H1 (cell line): ENCODE measurements at places on chromosomes 11 and 22. TPM values are rescaled to one million over a fixed set of nuclear protein-coding genes. Genes with fewer than 3 reads are reported as not detected.

- H3K36me3 ChIP-seq = no peaks in the 10 kb centered on the region
- no peak for DNase-seq
- no peak overlapping the region for H3K4me3 ChIP-seq
- H3K27ac ChIP-seq = no peak overlapping the region
- H3K4me1 ChIP-seq = no peaks in the 10 kb centered on the region
Observed at GRCh38 chr11:60230681-60231080, 12.3 kb downstream of the MS4A4E start.

DNA sequence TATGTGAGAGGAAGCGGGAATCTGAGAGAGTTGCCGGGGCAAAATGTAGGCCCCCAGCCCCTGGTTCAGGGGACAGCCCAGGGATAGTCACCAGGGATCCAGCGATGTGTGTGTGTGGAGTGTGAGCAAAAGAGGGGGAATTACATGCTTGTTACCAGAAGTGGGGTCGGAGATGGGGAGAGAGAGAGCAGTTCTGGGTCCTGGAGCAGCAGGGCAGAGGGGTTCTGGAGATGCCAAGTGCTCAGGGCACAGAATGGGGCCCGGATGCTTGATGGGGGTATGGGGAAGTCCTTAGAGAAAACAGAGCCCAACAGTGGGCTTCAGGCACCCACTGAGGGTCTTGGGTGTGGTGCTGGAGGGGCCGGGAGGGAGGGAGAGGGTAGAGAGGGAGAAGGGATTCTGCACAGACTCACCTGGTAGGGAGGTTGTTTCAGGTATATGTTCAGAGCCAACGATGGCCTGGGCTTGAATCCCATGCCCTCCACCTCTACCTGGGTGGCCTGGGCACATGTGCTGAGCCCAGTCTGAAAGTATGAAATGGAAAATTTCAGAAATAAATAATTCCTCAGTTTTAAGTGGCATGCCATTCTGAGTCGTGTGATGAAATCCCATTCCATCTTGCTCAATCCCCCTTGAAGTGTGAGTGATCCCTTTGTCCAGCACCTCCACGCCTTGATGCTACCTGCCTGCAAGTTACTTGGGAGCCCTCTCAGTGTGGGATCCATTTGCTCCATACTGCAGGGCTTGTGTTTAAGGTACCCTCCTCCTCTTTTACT, 12.4 kb downstream of the SMIM38 start:
- H3K27ac ChIP-seq = no peak overlapping the region
- H3K27me3 ChIP-seq = no peaks in the 10 kb centered on the region
- no peak overlapping the region for H3K4me3 ChIP-seq
- DNase-seq = no peak
- no peaks in the 10 kb centered on the region for H3K36me3 ChIP-seq

- H3K36me3 ChIP-seq = 0 out of 2 replicates have a peak, but pooled peaks cover 3% of the 10 kb centered on the region
- H3K27ac ChIP-seq = no peak overlapping the region
- H3K4me1 ChIP-seq = no peaks in the 10 kb centered on the region; the same call in 1 of the 2 replicates
- no peak for DNase-seq
Observed at GRCh38 chr11:66076561-66076960, 6.5 kb downstream of the PACS1 start.

GRCh38 chr11:1759851-1760220, 3.9 kb downstream of the CTSD start:
- DNase-seq = no peak
- H3K36me3 ChIP-seq = peaks cover 21% of the 10 kb centered on the region
- H3K27ac ChIP-seq = no peak overlapping the region
- no peak overlapping the region for H3K4me3 ChIP-seq

Gene RRAS2
- 48.5 and 72.3 TPM in 2 replicates for polyA plus RNA-seq

Gene OR51E1
- polyA plus RNA-seq = not detected in 2 replicates

- H3K27ac ChIP-seq = no peak overlapping the region
- H3K27me3 ChIP-seq = no peaks in the 10 kb centered on the region
- no peaks in the 10 kb centered on the region for H3K4me1 ChIP-seq
- DNase-seq = no peak
Observed at GRCh38 chr22:33451866-33452469, 393.8 kb upstream of the SYN3 start.

GRCh38 chr11:36296884-36297543, 926 bp downstream of the PRR5L start:
- no peaks in the 10 kb centered on the region for H3K4me1 ChIP-seq
- no peaks in the 10 kb centered on the region for H3K36me3 ChIP-seq
- H3K27ac ChIP-seq = no peak overlapping the region
- no peak for DNase-seq

Gene SYT13
- 4.8 and 7.5 TPM in 2 replicates for polyA plus RNA-seq

Gene TIRAP
- polyA plus RNA-seq = 5.3 and 5.6 TPM in 2 replicates

Gene PDXP
- polyA plus RNA-seq = 67.7 and 74.8 TPM in 2 replicates

Gene OR52E6
- 0.14 TPM in 1 of 2 replicates, not detected in the other for polyA plus RNA-seq

DNA sequence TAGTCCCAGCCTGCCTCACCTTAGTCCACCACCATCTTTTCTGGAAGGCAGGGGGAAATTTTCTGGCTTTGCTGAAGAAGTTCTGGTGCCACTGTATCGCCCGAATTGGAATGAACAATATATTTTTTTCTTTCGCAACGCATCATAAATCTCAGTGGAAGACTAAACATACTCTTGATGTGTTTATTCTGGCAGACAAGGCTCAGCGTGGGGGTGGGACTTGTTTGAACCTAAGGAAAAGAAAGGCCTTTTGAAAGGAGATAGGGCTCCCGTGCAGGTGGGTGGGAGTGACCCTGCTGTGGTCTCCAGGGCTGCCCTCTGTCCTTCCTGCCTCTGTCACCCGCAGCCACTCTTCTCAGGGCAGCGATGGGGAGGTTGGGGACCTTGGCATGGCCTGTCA, 42.5 kb downstream of the CD82 start:
- DNase-seq = no peak
- no peak overlapping the region for H3K4me3 ChIP-seq
- H3K36me3 ChIP-seq = no peaks in the 10 kb centered on the region
- no peaks in the 10 kb centered on the region for H3K27me3 ChIP-seq

- no peak overlapping the region for H3K4me3 ChIP-seq
- H3K36me3 ChIP-seq = no peaks in the 10 kb centered on the region
- no peaks in the 10 kb centered on the region for H3K27me3 ChIP-seq
- no peak for DNase-seq
- H3K4me1 ChIP-seq = no peaks in the 10 kb centered on the region
Observed at GRCh38 chr11:76371170-76371569, 9.8 kb downstream of the THAP12 start.

- peaks cover 35% of the 10 kb centered on the region for H3K4me1 ChIP-seq
- H3K4me3 ChIP-seq = peak overlapping the region; percentile 74
- no peaks in the 10 kb centered on the region; the same call in 1 of the 2 replicates for H3K36me3 ChIP-seq
- no peak overlapping the region for H3K27ac ChIP-seq
Observed at GRCh38 chr11:67267188-67268080, 1.2 kb downstream of the GRK2 start.

Gene PHLDB1
- 53.9 and 70.6 TPM in 2 replicates for polyA plus RNA-seq

DNA sequence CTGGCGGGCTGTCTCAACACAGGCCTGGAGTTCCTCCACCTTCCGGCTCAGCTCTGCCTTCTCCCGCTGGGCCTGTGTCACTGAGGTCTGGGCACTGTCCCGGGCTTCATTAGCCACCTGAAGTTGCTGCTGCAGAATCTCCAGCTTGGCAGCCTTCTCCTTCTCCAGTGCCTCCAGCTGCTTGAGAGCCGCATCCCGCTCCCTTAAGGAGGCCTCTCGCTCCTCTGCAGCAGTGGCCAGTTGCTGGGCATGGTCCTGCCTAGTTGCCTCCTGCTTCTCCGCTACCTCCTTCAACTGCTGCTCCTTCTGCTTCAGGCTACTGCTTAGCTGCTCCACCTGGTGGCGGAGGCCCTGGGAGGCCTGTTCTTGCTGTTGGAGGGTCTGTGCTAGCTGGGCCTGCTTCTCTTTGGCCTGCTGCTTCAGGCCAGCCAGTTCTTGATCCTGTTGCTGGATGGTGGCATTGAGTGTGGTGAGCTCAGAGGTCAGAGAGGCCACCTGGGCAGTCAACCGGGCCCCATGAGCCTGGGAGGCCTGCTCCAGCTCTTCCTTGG, 16.9 kb downstream of the IL18BP start:
- no peak for DNase-seq
- no peaks in the 10 kb centered on the region for H3K27me3 ChIP-seq
- no peaks in the 10 kb centered on the region for H3K4me1 ChIP-seq
- H3K27ac ChIP-seq = no peak overlapping the region
- H3K4me3 ChIP-seq = no peak overlapping the region

DNA sequence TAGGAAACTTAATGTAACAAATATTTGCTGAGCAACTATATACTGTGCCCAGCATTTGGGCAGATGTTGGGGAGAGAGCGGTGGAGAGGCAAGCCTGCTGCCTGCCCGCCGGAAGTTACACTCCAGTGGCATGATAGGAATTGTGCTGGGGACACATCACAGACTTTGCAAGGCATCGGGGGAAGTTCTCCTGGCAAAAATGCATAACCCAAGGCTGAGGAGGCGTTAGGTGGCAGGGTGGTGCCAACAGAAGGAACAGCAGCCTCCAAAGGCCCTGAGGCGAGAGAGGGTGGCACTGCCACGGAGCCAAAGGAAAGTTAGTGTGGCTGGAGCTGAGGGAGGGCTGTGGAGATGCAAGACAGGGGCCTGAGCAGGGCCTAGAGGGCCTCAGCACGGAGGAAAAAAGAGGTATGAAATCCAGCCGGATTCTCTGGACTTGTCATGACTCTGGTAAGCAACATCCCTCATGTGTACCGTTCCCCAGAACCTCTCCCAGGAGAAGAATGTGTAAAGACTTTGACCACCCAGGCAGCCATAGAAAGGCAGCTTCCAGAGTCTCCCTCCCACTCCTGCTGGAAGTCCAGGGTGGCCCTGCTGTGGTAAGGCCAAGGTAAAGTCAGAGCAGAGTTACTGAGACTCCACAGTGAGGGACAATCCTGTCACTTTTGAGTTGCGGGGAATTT, 76.1 kb upstream of the RAB1B start:
- H3K27ac ChIP-seq = no peak overlapping the region
- no peaks in the 10 kb centered on the region for H3K27me3 ChIP-seq
- H3K36me3 ChIP-seq = no peaks in the 10 kb centered on the region
- no peak for DNase-seq

- no peaks in the 10 kb centered on the region for H3K27me3 ChIP-seq
- H3K4me3 ChIP-seq = no peak overlapping the region
- no peak for DNase-seq
- no peak overlapping the region for H3K27ac ChIP-seq
- H3K36me3 ChIP-seq = no peaks in the 10 kb centered on the region
- peaks cover 6% of the 10 kb centered on the region for H3K4me1 ChIP-seq
Observed at GRCh38 chr11:34337016-34337415, 20.8 kb downstream of the ABTB2 start.

DNA sequence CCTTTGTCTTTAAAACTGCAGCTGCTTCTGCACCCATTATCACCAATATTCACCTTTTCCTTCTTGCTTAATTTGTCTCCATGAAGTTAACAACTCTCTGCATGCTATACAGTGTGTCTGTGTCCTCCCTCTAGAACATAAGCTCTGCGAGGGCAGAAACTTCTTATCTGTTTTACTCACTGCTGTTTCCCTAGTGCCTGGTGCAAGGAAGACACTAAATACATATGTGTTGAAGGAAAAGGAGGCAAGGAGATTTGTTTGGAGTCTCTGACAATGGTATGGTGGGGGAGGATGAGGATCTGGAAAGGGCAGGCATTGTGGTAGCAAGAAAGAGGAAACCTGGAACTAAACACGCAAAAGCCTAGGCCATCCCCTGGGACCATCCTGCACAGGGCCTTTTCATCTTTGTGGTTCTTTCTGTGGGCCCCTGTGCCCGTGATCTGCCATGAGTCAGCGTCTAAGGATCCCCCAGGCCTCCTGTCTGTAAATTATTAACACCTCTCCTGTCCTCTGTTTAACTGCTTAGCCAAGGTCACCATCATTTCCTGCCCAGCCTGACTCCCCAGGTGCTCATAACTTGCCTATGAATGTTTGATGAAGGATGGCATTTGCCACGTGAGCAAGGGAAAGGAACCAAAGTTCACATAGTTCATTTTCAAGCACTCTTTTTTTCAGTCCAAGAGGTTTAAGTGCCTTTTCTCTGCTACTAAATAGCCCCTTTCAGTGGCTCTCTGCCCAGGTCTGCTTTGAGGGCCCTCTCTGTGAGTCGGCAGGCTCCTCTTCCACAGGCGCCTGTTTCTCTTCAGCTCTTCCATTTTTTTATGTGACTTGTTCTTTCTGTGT, 131.1 kb downstream of the RASSF10 start:
- no peaks in the 10 kb centered on the region; the same call in 1 of the 2 replicates for H3K4me1 ChIP-seq
- H3K36me3 ChIP-seq = no peaks in the 10 kb centered on the region
- H3K27ac ChIP-seq = no peak overlapping the region
- DNase-seq = no peak

DNA sequence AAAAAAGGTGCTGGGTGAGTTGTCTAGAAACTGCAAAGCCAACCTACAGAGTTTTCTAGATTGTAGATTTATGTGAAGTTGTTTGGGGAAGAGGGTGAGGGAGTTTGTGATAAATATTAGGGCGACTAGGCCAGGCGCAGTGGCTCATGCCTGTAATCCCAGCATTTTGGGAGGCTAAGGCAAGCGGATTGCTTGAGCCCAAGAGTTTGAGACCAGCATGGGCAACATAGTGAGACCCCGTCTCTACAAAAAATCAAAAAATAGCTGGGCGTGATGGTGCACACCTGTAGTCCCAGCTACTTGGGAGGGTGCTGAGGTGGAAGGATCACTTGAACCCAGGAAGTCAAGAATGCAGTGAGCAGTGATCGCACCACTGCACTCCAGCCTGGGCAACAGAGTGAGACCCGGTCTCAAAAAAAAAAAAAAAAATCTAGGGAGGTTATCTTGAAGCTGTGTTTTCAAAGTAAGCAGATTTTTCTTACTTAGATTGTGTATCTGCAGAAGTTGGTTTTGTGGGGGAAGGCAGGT, 844 bp downstream of the APOL6 start:
- DNase-seq = no peak
- H3K27ac ChIP-seq = no peak overlapping the region
- H3K4me3 ChIP-seq = no peak overlapping the region
- no peaks in the 10 kb centered on the region for H3K4me1 ChIP-seq

- no peaks in the 10 kb centered on the region for H3K27me3 ChIP-seq
- no peak overlapping the region for H3K27ac ChIP-seq
- peaks cover 3% of the 10 kb centered on the region for H3K36me3 ChIP-seq
Observed at GRCh38 chr11:130871616-130872015, 44.7 kb downstream of the SNX19 start.

DNA sequence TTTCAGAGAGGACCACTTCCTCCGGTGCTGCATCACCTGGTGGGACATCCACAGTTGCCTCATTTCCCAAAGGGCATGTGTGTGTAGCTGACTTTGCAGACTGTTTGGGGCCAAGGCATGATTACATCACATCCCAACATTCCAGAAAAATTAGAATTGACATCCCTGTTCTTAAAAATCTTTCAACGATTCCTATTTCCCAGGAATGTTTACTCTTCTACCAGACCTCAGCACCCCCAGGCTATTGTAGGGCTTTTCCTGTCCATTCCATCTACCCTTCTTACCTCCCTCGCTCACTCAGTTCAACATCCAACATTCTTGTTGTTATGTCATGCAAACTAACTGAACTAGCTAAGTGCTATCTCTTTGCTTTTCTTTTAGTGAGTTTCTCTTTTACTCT, 37.3 kb downstream of the PIWIL4 start:
- no peak overlapping the region for H3K4me3 ChIP-seq
- H3K36me3 ChIP-seq = no peaks in the 10 kb centered on the region
- no peak for DNase-seq
- H3K27me3 ChIP-seq = no peaks in the 10 kb centered on the region
